ENCODE measurements at places on chromosomes 3 and 15.
A peak's percentile ranks its signal among the peaks of the same experiment; 100 is the strongest.

GRCh38 chr3:13500133-13500885 lies 20.2 kb downstream of the HDAC11 start:
- no peak for DNase-seq

DNA sequence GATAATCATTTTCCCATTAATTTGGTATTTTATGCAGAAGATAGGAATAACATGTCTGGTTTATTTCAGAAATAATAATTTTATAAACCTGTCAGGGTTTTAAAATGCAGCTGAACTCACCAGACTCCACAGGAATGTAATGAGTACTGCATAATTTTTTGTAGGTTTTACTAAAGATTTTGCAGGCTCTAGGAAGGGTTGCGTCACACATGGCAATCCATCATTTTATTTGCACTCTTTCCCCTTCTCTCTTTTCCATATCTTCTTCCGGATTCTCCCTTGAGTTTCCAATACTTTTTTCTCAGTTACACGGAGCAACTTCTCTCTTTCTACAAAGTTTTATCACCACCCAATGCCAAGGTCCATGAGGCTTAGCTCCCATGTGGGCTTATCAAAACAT lies 234.7 kb downstream of the NFKBIZ start:
- no peak for DNase-seq

GRCh38 chr3:9497821-9498565 lies 55.6 kb downstream of the LHFPL4 start:
- no peak for DNase-seq

DNA sequence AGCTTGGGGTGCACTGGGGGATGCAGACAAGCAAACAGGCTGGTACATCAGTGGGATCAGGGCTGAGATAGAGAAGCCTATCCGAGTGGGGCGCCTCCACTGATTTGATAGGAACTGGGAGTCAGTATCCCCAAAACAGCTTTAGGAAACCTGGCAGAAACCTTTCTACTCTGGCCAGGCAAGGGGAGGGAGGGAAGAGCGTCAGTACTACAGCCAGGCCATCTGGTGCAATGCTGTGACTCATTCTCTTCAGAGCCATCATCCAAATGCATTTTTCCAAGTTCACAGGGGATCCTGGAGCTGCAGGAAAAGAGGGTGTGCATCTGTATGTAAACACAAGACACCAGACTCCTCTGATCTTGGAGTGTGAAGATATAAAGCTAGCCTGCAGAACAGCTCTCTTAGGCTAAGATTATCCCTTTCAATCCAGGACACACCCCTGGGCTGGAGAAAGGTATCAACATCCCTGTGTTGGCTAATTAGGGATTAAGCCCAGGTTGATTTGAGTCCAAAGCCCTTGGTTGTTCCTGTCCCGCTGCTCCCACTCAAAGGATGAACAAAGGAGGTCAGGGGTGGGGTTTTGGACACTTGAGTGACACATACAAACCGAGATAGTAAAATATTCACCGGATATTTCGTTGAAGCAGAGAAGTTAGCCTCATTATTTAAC lies 9.3 kb downstream of the GALNT15 start:
- DNase-seq = no peak

GRCh38 chr3:57746156-57747010 lies 9.7 kb upstream of the SLMAP start:
- no peak for DNase-seq

DNA sequence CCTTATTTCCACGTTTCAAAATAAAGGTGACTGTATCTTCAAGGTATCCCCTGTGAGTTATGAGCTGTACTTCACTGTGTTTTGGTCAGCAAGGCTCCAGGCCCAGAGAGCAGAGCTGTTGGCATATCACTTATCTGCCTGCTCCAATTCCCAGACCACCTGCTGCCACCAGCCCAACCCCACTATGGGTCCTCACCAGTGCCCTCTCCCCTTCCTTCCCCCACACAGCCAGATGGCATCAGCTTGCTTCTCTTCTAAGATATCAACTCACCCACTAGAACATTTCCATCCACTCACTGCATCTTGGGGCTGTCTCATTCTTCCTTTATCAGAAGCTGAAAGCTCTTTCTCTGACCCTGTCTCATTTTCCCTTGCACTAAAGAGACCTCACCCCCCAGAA lies 136.9 kb upstream of the EIF1B start:
- DNase-seq = no peak

DNA sequence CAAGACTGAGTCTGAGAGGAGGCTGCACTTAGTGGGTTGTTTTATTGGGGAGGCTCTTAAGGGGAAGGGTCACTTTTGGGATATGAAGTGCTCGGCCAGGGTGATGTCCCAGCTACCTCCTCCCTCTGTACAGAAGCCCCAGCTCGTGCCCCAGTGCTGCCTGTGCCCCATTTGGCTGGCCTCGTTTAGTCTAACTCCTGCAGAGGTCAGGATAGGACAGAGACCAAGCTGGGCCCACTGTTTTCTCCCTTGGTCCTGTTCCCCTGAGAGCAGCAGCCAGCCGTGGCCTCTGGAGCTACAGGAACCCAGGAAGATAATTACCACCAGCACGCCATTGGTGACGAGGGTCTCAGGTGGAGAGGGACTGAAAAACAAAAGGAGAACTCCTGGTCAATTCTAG lies 18.5 kb downstream of the PLA2G4E start:
- DNase-seq = no peak

GRCh38 chr3:147615035-147615434 lies 205.9 kb downstream of the ZIC1 start:
- DNase-seq = no peak

GRCh38 chr3:196634224-196634623 lies 5.3 kb upstream of the NRROS start:
- no peak for DNase-seq

DNA sequence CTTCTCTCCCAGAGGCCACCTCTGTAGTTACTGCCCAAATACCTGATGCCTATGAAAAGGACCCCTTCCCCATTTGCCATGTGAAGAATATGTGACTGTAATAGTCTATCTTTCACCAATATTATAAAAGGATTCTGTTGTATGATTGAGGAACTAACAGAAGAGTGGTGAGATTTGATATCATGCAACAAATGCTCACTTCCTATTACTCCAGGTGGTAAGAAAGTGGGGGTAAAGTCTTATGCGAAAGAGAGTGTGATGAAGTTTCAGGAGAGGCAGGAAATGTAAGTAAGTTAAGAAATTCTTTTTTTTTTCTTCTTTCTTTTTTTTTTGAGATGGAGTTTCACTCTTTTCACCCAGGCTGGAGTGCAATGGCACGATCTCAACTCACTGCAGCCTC lies 24.4 kb upstream of the RAP2B start:
- DNase-seq = no peak

GRCh38 chr3:115588201-115589115 lies 34.9 kb upstream of the GAP43 start:
- DNase-seq = no peak

GRCh38 chr3:58994746-58995330 lies 55.0 kb downstream of the CFAP20DC start:
- peak; percentile 38 for DNase-seq

GRCh38 chr15:37370941-37371340 lies 270.6 kb upstream of the MEIS2 start:
- DNase-seq = no peak

DNA sequence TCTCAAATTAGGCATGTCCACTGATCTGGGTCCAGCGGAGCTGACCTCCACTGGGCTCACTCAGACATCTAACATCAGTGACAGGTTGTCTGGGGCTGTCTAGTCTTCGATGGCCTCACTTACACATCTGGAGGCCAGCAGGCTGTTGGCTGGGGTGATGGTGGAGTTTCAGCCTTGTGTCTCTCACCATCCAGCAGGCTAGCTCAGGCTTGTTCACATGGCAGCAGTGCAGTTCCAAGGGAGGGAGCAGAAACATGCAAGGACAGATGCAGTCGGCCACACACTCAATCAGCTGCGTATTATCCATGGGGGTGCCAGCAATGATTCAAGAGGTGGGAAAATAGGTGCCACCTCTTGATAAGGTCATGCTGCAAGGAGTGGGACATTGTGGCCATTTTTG lies 292.5 kb downstream of the SHQ1 start:
- no peak for DNase-seq

DNA sequence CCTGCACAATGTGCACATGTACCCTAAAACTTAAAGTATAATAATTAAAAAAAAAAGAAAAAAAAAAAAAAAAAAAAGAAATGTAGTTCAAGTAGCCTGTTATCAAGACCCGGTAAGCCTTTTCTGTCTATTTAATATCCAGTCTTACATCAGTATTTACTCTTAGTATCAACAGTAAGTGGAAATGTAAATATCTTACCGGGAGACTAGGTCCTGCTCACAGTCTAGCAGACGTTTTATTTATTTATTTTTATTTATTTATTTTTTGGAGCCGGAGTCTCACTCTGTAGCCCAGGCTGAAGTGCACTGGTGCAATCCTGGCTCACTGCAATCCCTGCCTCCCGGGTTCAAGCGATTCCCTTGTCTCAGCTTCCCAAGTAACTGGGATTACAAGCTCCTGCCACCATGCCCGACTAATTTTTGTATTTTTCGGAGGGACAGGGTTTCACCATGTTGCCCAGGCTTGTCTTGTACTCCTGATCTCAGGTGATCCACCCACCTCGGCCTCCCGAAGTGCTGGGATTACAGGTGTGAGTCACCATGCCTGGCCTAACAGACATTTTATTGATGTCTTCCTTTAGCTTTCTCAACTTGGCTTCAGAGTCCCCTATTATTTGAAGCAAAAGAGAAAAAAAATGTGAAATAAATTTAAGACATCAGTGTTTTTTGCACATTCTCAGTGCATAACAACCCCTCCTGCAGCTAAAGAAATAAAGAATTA lies 19.9 kb downstream of the C2CD4B start:
- DNase-seq = no peak

- DNase-seq = no peak
These were observed 19.1 kb downstream of the ZDHHC19 start for GRCh38 chr3:196192036-196192523.

DNA sequence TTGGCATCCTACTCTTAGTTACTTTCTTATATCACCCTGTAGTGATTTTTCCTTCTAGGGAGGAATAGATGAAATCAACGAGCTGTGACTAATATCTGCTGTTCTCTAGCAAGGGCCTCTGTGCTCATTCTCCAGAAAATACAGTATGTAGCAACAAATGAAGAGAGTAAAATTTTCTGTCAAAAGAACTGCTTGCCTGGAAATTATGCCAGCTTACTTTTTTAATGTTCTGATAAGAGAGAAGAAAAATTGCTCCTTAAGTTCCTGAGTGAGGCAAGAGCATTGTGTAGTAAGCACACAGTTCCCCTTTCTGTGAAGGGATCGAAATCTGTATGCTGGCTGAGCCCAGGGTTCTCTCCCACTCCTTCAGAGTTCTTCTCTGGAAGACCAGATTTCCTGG lies 51.4 kb upstream of the GK5 start:
- no peak for DNase-seq

GRCh38 chr15:80404761-80405553 lies 775 bp downstream of the ARNT2 start:
- DNase-seq = peak; percentile 5

- DNase-seq = peak; percentile 80
These were observed at the start of gene ARHGEF26 for GRCh38 chr3:154120961-154121700. ARHGEF26 (plus strand) TSS chr3:154121390; CDS start chr3:154121993, 603 bp downstream.

GRCh38 chr15:29270169-29270955 lies 740 bp upstream of the NSMCE3 start:
- no peak for DNase-seq
